Stomach (tissue), 19 donors: ENCODE measurements at places on chromosomes 7 and 10.

DNA sequence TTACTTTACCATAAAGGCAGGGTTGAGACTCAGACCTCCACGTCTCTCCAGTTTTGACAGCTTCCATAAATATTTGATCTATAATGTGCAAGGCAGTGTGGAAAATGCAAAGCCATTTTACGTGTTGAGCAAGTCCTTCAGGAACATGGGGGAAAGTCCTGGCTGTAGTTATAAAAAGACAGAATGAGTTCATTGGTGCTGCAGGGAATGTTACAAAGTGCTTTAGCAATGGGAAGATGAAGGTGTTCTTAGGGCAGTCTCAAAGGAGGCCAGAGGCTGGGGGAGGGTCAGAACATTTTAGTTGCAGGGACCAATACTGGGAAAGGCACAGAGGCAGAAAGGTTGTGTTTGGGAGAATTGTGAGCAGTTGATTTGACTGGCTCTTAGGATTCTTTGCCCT lies 27.9 kb downstream of the CNNM2 start:
- DNase-seq: no peak

DNA sequence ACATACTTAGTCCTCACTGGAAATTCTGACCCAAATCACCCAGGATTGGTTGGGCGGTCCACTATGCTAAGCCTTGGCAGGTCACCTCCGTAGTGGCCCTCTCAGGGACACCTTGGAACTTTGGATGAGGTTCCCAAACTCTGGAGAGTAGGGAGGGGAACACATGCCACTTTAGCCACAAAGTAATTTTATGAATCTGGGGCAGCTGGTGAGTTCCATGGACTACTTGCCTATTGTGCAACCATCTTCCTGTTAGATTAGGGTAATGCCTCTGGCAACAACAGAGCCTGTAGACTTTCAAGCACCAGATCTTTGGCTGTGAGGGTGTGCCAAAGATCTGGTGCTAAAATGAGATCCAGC lies 77.7 kb downstream of the ITGB8 start:
- no peak for DNase-seq

DNA sequence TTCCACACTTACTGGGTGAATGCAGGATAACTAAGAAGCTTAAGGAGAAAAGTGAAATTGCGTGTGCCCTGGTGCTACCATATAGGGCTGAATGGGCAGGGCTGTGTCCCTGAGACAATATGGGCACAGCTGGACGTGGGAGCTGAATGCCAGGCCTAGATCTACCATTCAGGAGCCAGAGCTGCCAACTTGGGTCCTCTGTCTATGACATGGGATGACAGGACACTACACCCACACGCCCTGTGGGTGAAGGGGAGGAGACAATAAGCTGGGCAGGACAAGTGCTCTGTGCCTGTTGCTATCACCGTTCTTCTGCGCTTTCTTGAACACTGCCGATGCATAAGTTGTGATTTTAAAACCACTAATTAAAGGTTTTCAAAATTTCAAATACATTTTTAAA lies 293.9 kb downstream of the TNS3 start:
- DNase-seq: no peak

GRCh38 chr7:21967598-21968003 lies 21.9 kb upstream of the CDCA7L start:
- no peak for DNase-seq

GRCh38 chr10:2143213-2143835 lies 406.0 kb upstream of the ADARB2 start:
- DNase-seq: no peak
